Frontal cortex (tissue), 4 donors: ENCODE measurements at places on chromosomes 6 and 20. TPM values are rescaled to one million over a fixed set of nuclear protein-coding genes. Genes with fewer than 3 reads are reported as not detected.

Gene THEMIS
- total RNA-seq = 0.41 TPM

Gene SLC26A8
- total RNA-seq = 5.7 TPM

Gene HLA-DQA1
- total RNA-seq = not detected

Gene PABPC1L
- 2.4 TPM for total RNA-seq

Gene FLRT3
- total RNA-seq = 97.4 TPM

Gene RNF182
- 35.1 TPM for total RNA-seq

Gene LY6G6D
- not detected for total RNA-seq

Gene MAP7
- total RNA-seq = 5.7 TPM

Gene DEFB114
- not detected for total RNA-seq

Gene KCNK15
- total RNA-seq = not detected

Gene MLIP
- 11.8 TPM for total RNA-seq

Gene BPIFB2
- not detected for total RNA-seq

Gene RAB32
- 6.9 TPM for total RNA-seq

Gene RIMS4
- total RNA-seq = 43.2 TPM

Gene ABHD16B
- total RNA-seq = not detected

Gene RNGTT
- 81.1 TPM for total RNA-seq

Gene PTCRA
- not detected for total RNA-seq

Gene ZSCAN23
- total RNA-seq = 11.0 TPM

Gene CUL7
- 12.6 TPM for total RNA-seq

Gene ZFP57
- total RNA-seq = not detected

Gene C20orf204
- 1.2 TPM for total RNA-seq

Gene REM1
- total RNA-seq = not detected

Gene SRMS
- total RNA-seq = not detected

Gene WFDC10B
- total RNA-seq = not detected

Gene CRISP3
- under 0.01 TPM for total RNA-seq

Gene BIRC7
- total RNA-seq = not detected

Gene PXDC1
- total RNA-seq = 7.3 TPM

Gene COX4I2
- 1.2 TPM for total RNA-seq

Gene FITM2
- total RNA-seq = 9.8 TPM

Gene UQCC2
- 19.6 TPM for total RNA-seq

Gene PNPLA1
- not detected for total RNA-seq

Gene XKR7
- total RNA-seq = 9.8 TPM

Gene B3GAT2
- 18.8 TPM for total RNA-seq

Gene LY6G6C
- total RNA-seq = not detected

Gene GMPR
- 2.4 TPM for total RNA-seq

Gene PACRG
- total RNA-seq = 7.3 TPM

Gene VSX1
- total RNA-seq = not detected
